Right atrium auricular region (tissue), 2 donors: ENCODE measurements at places on chromosomes 2 and 18. TPM values are rescaled to one million over a fixed set of nuclear protein-coding genes. Genes with fewer than 3 reads are reported as not detected.
A peak's percentile ranks its signal among the peaks of the same experiment; 100 is the strongest.

- peaks cover 15% of the 10 kb centered on the region for H3K4me1 ChIP-seq
- H3K4me3 ChIP-seq: no peak overlapping the region
- DNase-seq: peak; percentile 4
- no peaks in the 10 kb centered on the region for H3K27me3 ChIP-seq
- no peaks in the 10 kb centered on the region for H3K36me3 ChIP-seq
- H3K27ac ChIP-seq: no peak overlapping the region
These were observed 55.0 kb downstream of the RNF144A start for GRCh38 chr2:6972067-6972710.

GRCh38 chr2:45736757-45737704, 85.6 kb downstream of the PRKCE start:
- H3K27me3 ChIP-seq: no peaks in the 10 kb centered on the region
- H3K27ac ChIP-seq: no peak overlapping the region
- H3K4me1 ChIP-seq: no peaks in the 10 kb centered on the region
- no peak overlapping the region for H3K4me3 ChIP-seq
- no peaks in the 10 kb centered on the region for H3K36me3 ChIP-seq

DNA sequence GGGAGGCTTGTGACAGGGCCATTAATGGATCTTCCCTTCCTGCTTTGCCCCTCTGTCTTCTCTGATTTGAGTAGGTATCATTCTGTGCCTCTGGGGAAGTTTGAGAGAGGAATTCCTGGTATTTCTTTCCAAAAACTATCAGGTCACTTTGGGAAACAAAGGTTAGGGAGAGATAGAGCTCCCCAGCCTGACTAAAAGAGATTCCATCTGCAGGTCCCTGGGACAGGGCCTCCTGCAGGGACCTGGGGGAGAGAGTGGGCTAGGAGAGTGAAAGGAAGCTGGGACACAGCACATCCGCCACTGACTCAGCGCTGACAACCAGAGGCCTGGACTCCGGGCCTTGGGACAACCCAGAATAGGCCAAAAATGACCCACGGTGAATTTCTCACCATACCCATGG, 6.4 kb downstream of the GALNT14 start:
- H3K36me3 ChIP-seq: no peaks in the 10 kb centered on the region
- H3K4me1 ChIP-seq: peaks cover 3% of the 10 kb centered on the region

- H3K27me3 ChIP-seq: no peaks in the 10 kb centered on the region
- H3K4me1 ChIP-seq: no peaks in the 10 kb centered on the region
- no peaks in the 10 kb centered on the region for H3K36me3 ChIP-seq
- no peak overlapping the region for H3K4me3 ChIP-seq
These were observed 331.7 kb upstream of the DCC start for GRCh38 chr18:52008330-52008729.

DNA sequence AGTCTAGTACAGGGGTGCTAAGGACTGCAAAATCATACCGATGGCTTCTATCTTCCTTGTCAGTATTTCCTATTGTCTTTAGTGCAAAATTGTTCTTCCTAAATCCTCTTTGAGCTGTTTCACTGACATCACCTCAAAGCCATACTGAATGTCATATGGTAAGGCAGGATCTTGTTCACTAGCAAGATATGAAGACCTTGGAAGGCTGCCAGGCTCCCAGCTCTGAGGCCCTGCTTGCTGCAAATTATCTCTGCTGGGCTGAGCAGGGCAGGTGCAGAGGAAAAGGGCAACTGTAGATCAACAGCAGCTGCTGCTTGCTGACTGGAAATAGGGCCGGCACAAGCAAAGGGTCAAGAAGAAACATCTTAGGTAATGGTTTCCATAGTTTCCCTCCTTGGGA, 58.2 kb downstream of the PMAIP1 start:
- H3K4me3 ChIP-seq: no peak overlapping the region
- H3K27me3 ChIP-seq: no peaks in the 10 kb centered on the region
- H3K4me1 ChIP-seq: no peaks in the 10 kb centered on the region
- DNase-seq: no peak

DNA sequence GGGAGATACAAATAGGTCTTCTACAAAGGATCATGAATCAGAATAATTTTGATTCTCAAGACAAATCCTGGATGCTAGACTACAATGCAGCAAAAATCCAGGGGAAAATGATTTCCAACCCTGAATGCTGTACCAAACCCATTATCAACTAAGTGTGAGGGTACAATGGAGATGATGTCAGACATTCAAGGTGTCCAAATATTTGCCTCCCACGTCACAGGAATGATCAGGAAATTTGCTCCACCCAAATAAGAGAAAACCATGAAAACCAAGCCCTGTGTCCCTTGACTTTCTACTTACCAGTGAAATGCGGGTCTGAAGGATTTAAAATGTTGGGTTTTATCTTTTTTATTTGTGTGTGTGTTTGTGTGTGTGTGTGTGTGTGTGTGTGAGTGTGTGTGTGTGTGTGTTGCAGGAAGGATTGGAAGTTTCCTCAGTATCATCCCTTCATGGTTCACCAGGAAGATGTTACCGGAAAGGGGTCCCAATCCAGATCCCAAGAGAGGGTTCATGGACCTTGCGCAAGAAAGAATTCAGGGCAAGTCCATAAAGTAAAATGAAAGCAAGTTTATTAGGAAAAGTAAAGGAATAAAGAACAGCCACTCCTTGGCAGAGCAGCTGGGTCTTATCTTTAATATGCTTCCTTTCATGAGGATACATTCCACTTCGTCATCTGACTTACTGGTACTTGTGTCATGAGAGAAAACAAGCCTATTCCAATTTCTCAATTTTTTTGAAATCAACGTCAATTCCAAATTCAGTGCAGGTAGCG, 61.1 kb upstream of the ID2 start:
- H3K4me1 ChIP-seq: peaks cover 8% of the 10 kb centered on the region
- no peaks in the 10 kb centered on the region for H3K36me3 ChIP-seq
- H3K27me3 ChIP-seq: no peaks in the 10 kb centered on the region
- no peak overlapping the region for H3K27ac ChIP-seq
- DNase-seq: no peak
- no peak overlapping the region for H3K4me3 ChIP-seq

Gene CNDP1
- not detected for total RNA-seq

Gene NTSR2
- not detected for total RNA-seq
